AG04449 (cell line): ENCODE measurements at places on chromosomes 2 and 18.

DNA sequence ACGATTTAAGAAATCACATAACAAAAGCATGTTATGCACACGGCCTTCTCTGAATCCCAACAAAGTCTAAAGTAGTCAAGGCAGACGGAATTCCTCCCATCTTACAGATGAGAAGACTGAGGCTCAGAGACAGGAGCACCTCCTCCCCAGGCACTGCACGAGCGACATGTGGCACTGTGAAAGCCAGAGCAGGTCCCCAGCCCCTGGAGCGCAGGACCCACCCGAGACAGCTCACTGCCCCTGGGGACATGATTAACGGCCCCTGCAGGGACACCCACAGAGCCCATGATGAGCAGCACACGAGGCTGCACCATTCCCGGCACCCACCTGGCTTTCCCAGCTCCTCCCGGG lies 53.6 kb downstream of the EIPR1 start:
- DNase-seq, result no peak

GRCh38 chr18:49231553-49231952 lies 228.9 kb downstream of the DYM start:
- DNase-seq, result no peak

- no peak for DNase-seq
These were observed 871.8 kb upstream of the NRXN1 start for GRCh38 chr2:51903728-51904127.

DNA sequence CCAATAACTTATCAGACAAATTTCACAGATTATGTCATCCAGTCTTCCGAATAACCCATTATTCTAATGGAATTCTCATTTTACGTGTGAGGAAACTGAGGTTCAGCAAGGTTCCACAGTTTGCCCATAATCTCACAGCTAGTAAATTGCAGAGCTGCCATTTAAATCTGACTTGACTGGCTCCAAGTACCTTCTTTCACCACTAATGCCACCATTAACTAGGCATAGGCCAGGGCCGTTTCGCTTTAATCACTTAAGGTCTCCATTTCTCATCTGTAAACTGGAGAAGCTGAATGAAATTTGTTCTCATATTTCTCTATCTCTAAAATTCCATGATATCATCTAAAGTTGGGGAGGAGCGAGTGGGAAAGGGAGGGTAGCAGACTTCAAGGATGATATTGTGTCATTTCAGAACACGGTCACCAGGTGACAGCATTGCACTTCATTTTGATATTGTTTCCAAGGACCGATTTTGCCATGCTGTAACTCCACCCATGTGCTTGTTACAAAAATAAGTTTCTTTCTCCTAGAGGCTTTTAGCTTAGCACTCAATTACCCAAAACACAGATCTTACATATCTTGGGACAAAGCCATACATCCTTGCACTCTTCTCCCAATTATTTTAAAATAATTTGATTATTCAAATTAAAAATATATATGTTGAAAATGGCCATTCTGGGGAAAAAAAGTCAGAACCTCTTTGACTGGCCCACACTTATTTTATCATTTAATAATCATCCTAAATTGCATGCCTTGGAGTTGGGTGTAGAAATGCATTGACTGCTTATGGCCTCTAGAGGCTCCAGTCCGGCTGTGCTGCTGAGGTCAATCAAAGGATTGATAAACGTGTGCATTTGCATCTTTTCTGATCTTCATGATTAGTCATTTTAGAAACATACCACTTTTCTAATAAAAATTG lies 123.8 kb downstream of the AKAIN1 start:
- no peak for DNase-seq

DNA sequence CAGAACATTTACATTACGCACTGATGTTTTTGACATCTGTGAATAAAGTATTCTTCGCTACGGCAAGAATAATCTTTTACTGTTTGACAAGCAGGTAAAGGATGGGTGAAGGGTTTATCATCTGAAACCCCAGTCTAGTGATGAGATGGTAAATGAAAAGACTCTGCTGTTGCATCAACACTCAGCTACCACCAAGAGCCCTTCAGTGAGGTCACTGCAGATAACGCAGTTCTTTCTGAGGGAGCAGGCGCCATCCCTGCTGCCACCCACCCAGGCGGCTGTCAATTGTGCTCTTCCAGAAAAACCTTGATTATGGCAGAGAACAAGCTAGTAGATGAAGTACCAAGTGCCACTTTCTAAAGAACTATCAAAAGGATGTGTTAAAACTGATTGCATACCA lies 58.7 kb downstream of the ABCG8 start:
- DNase-seq, result no peak
